ENCODE measurements at places on chromosomes 1 and 21.

DNA sequence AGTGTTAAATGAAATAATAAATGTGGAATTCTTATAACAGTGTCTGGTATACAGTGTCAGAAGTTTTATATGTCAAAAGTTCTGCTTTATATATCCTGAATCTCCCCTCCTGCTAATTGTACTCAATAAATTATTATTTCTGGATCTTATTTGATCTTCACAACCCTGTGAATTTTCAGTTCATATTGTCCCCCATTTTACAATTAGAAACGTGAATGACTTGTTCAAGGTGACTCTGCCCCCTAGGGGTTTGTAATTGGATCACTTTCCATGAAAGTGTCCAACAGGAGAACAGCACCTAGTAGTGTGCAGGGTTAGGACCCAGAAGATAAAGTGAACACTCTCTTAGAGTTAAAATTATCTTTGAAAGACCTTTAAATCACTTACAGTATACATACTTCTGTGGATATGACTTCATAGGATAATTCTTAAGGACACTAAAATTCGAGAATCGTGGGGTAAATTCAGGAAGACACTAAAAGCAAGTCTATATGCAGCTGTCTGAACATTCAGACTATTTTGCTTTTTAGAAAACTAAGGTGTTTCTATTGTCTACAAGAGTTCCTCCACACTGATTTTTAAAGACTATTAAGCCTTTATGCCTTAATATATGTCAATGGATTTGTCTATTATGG is 4.5 kb upstream of the DDR2 start:
- DNase-seq = no peak

DNA sequence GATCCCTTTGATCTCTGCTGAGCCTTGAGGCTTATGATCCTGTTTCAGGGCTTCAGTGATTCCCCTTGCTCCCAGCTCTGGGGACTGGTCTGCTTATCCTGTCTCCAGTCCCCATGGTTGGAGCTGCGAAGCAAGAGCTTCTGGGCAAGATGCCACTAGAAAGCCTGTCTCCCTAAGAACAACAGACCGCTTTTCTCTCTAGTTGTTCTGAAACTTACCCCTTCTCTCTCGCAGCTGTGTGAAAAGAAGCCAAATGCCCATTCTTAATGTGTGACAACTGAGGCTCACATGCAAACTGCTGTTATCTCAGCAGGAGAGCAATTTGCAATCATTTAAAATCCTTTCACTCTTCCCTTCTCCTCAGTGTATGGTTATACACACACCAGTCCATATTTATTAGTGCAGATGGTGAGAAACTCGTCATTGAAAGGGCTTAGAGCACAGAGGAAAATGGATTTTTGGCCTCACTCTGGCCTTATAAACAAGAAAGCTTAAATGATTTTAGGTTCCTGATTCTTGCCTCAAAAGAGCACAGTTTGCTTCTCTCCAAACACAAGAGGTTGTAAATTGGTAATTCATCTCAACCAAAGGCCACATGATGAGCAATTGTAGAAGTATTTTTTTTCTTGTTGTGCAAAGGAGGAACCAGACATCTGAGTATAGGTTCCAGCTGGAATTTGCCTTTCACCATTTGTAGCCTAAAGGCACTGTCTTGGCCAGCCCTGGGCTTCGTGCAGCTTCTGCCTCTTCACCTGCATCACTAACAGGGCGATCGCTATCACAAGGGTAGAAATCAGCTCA is 179.2 kb upstream of the LMO4 start:
- DNase-seq = no peak

GRCh38 chr1:181044449-181044966 is 10.7 kb downstream of the MR1 start:
- DNase-seq = no peak

GRCh38 chr1:28718586-28719331 is 18.0 kb upstream of the YTHDF2 start:
- no peak for DNase-seq

GRCh38 chr1:56496158-56496557 is 83.2 kb downstream of the PLPP3 start:
- no peak for DNase-seq

DNA sequence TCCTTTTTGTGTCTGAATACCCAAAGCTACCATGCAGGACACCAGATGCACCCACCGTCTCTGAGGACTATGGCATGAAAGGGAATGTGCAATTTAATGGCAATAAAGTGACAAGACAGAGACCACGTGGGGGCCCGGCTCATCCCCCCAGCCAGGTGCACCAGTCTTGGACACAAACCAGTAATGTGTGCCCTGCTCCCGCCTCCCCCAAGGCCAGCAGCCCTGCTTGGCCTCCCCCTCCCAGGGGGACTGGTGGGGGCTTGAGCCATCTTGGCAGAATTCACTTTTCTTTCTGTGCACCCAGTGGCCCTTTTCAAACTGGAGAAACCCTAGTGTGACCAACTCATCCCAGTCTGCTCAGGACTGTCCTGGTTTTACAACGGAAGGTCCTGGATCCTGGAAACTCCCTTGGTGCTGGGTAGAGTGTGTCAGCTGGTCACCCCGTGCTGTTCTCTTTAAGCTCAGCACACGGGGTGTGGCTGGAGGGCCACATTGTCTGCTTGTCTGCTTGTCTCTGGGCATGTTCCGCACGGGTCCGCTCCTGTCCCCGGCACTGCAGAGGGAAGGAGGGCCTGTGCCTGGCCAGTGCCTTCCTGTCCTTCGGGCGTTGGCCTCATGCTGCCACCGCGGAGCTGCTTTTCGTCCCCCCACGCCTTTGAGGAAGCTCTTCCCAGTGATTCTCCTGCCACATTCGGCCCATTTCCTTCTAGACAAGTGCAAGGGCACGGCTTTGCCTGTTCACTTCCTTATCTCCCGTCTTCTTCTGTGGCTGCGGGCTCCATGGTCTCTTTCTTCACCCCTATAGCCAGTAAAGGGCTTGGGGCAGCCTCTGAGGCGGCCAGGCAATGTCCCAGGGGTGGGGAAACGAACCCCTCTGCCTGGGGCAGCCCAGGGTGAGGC is 45.8 kb upstream of the TTC34 start:
- no peak for DNase-seq

DNA sequence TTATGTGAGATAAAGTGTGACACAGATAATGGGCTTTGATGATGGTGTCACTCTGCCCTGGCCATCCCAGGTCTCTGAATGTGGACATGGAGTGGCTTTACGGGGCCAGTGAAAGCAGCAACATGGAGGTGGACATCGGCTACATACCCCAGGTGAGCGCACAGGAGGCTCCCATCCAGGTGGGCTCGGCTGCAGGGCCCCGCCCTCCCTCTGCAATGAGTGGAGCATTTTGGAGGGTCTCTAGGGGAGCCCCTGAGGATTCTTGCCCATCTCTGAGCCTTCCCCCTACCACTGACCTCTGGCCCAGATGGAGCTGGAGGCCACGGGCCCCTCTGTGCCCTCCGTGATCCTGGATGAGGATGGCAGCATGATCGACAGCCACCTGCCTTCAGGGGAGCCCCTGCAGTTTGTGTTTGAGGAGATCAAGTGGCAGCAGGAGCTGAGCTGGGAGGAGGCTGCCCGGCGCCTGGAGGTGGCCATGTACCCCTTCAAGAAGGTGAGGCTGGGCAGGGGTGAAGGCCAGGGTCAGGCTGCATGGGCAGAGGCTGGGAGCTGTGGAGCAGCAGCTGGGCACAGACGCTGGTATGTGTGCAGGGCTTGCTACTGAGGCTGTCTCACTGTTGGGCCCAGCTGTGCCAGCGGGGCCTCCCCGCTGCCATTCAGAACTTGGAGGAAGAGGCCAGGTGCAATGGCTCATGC is 8.2 kb upstream of the MTFR1L start:
- no peak for DNase-seq

DNA sequence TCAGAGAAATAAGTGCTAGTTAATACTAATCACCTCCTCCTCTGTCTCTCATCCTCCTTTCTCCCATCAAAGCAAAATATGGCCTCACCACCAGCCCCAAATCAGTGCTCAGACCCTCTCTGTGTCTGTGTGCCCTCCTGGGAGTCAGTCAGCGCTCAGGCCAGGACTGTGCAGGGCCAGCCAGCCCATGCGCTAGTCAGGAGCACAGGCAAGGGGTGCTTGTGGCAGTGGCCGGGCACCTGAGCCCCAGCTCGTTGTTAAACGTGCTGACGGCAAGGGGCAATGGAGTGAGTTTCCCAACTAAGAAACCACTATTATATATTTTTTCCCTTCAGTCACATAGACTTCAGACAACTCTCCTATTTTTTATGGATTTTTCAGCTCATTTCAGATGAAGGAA is 19.2 kb upstream of the PGD start:
- no peak for DNase-seq

DNA sequence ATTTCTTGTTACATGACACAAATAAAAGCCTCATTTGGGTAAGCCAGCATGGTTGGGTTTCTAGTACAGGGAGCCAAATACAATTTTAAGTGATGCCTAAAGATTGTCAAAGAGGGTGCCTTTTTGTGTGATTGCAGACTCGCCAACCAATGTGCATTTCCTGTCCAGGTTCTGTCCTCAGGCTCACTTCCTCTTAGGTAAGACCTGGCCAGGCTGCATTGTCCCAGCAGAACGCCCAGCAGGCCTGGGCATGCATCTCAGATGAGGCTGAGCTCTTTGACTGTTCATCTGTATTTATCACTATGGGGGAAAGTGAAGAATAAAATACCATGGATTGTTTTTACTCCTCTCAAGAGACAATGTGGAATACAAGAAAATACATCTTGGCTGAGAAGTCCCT is 49.7 kb downstream of the KCNC4 start:
- DNase-seq = no peak

DNA sequence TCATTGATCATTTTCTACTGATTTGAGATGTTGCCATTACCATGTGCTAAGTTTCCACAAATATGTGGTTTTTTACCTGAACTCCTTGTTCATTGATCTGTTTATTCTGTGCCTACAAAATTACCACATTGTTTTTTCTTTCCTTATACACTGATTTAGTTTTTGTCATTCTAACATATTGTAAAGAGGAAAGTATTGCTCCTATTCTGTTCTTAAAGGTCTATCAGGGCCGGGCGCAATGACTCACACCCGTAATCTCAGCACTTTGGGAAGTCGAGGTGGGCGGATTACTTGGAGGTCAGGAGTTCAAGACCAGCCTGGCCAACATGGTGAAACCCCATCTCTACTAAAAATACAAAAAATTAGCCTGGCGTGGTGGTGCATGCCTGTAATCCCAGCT is 75.1 kb downstream of the CAMTA1 start:
- DNase-seq = no peak

- DNase-seq = no peak
Measured at GRCh38 chr1:108842525-108843181, 14.2 kb downstream of the AKNAD1 start.

DNA sequence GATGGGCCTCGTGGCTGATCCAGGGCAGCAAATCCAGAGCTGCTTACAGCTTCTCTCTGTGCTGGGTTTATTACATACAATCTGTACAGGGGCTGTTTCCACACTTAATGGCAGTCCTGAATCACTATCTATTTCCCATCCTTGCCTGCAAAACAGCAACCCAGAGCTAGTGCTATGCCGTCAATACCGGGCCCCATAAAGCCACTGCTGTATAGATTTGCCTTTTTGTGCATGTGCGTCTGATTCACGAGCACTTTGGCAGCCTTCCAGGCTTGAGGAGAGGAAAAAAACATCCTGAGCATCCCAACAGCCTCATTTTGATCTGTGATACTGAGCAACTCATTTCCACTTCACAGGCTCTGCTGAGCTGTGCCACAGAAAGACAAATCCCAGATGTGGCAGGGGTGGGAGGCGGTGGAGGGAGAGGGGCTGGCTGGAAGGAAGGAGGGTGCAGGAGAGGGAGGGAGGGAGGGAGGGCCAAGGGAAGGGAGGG is 65.2 kb upstream of the TARBP1 start:
- DNase-seq = peak; percentile 5

DNA sequence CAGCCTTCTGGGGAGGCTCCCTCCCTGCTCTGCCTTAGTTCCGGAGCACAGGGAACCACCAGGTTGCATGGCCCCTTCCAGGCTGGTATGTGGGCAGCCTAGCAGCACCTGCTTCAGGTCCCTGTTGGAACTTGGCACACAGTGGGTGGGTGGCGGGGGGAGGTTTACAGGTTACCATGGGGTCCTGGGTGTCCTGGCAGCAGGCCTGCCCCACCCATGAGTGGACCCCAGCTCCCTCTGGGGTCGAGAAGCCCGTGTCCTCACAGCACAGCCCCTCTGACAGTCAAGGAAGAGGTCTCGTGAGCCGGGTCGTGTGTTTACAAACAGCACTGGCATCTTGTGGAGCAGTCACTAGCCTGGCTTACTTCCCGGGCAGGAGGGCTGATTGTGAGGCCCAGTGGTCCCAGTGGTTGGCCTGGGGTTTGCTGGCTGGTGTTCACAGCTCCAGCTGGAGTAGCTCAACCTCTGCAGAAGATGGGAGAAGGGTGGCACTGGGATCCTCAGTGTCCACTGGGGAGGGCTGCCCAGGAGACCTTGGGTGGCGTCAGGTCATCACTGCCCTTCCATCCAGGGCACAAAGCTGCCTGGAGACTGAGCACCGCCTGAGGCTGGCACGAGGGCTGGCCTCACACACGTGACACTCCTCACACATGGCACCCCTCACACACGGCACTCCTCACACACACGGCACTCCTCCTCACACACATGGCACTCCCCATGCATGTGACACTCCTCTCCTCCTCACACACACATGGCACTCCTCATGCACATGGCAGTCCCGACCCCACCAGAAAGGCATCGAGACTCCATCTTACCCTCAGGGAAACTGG is 100.9 kb downstream of the RIPK4 start:
- no peak for DNase-seq

DNA sequence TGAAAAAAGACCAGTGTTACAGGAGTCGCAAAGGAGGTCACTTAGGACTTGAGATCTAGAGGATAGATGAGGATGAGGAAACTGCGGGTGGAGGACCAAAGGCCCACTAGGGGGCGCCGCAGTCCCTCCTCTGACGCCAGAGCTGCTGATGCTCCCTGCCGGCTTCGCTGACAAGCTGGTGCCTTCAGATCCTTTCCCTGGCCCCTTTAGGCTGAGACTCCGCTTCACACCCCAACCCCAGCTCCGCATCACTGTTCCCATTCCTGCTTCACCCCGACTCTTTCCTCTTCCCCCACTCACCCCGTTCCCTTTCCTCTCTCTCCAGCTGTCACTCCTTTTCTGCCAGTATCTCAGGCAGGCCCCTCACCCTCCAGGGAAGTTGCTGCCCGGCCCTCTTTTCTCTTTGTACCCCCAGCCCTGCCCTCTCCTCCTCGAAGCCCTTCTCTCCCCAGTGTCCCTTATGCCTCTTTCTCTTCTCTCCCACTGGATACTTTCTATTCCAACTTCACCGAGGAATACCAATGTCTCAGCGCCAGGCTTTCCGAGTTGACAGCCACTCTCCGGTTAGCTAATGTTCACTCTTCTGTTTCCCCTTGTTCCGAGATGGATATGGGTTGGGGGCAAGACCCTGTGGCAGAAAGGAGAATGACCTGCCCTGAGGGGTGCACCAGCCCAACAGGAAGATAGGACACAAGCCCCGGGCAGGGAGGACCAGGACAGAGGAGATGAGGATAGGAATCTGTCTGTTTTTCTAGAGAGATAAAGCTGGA is 4.5 kb downstream of the KCNJ9 start:
- DNase-seq = peak; percentile 32

DNA sequence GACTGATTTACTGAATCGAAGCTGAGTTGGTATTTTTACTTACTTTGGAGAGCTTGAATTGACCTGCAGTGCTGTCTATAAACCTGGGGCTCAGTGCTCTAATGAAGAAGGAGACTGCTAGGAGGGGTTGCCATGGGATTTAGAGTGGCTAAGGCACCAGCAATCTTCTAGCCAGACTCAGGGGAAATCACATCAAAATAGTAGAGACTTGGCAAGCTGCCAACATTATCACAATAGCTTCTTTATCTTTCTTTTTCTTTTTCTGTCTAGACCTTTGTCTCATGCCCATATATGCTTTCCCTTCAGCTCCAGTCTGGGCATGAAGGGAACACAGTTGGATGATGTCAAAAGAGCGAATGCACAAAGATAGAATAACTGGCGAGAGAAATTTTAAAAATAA is 301.1 kb upstream of the DPYD start:
- DNase-seq = no peak

GRCh38 chr1:7430047-7430608 is 341.0 kb upstream of the VAMP3 start:
- no peak for DNase-seq

Measured in stimulated activated CD8-positive, alpha-beta memory T cell treated with anti-CD3 and anti-CD28 coated beads, Interleukin-15, amount 100 ng/mL, for 4 hours (primary cell).